ENCODE measurements at places on chromosomes 4 and X.

- peak; percentile 4 for DNase-seq
These were observed 104.4 kb downstream of the RTL5 start for GRCh38 chrX:72027024-72027913.

GRCh38 chr4:185480016-185480732, 8.6 kb upstream of the CCDC110 start:
- no peak for DNase-seq

- DNase-seq = no peak
These were observed 146.1 kb downstream of the NEXMIF start for GRCh38 chrX:74779175-74779574.

- DNase-seq = no peak
These were observed 115.6 kb downstream of the CAMK2D start for GRCh38 chr4:113645771-113646441.

GRCh38 chrX:94722578-94722977, 1048.6 kb downstream of the FAM133A start:
- no peak for DNase-seq

DNA sequence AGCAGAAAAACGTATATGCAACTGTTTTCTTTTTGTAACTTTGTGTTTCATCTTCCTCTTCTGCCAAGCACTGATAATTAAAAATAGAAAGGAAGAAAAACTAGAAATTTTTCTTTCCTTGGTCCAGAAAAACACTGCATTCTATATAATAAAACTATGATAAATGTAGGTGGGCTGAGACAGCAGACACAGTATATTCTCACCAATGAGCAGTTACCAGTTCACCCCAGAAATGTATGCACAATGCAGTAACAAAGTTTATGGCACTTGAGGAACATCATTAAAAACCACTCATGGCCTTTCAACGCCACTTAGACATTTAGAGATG, 79.4 kb downstream of the FAT1 start:
- no peak for DNase-seq

- no peak for DNase-seq
These were observed 228.6 kb upstream of the CTSO start for GRCh38 chr4:156182269-156182668.

- DNase-seq = no peak
These were observed 56.9 kb downstream of the NSG1 start for GRCh38 chr4:4443821-4444220.

DNA sequence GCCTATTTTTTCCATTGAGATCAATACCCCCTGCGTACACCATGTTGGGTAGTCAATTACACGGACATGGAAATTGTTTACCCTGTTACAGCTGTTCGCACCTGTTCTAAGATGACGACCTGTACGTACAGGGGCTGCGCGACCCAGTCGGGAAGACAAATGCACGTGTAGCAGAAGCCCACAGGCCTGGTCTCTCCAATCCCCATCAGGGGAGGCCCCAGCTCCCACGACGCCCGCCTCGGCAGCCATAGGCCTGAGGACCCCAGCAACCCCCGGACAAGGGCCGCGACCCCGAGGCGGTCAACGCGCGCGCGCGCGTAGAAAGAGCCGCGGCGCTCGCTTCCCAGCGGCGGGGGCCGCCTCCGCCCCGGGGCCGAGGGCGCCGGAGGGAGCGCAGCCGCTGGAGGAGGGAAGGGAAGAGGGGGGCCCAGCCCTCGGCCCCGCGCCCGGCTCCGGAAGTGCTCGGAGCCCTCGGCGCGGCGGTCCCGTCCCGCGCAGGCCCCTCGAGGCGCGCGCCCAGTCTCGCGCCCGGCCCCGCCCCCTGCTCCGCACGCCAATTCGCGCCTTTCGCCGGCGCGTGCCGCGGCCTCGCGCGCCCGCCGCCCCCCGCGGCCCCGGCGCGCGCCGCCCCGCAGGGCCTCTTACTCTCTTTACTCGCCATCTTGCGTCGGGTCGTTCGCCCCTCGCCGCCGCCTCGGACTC, 618 bp downstream of the RBBP7 start:
- peak; percentile 45 for DNase-seq

GRCh38 chr4:84235126-84235944, 263.8 kb downstream of the NKX6-1 start:
- no peak for DNase-seq

- DNase-seq = no peak
These were observed 106.0 kb upstream of the SLC4A4 start for GRCh38 chr4:71232846-71233245.

- DNase-seq = no peak
These were observed 1.2 kb downstream of the DMD start for GRCh38 chrX:33210156-33210555.

- DNase-seq = no peak
These were observed 390.6 kb downstream of the GPM6A start for GRCh38 chr4:175421506-175421905.

GRCh38 chr4:71709961-71710360, 73.9 kb downstream of the GC start:
- DNase-seq = no peak

DNA sequence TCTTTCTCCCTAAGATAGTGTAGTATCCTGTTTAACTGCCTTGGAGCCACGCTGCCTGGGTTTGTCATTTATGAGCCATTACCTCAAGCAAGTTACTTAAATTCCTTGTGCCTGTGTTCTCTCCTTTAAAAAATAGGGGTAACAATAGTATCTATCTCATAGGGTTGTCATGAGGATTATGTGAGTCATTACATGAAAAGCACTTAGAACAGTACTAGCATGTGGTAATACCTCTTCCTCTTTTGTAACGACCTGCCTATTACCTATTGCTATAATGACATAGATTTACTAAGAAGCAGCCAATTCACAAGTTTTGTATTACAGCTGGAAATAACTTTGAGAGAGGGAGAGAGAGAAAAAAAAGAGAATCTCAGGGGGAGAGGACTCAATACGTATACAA, 834.7 kb downstream of the RAPGEF2 start:
- DNase-seq = no peak

- no peak for DNase-seq
These were observed 8.4 kb upstream of the ELF4 start for GRCh38 chrX:130118441-130119311.

GRCh38 chr4:77880784-77881183, 18.2 kb downstream of the MRPL1 start:
- no peak for DNase-seq

- no peak for DNase-seq
These were observed 146.4 kb upstream of the DIAPH2 start for GRCh38 chrX:96538104-96538725.

- no peak for DNase-seq
These were observed 29.2 kb downstream of the GRID2 start for GRCh38 chr4:92333016-92333415.

DNA sequence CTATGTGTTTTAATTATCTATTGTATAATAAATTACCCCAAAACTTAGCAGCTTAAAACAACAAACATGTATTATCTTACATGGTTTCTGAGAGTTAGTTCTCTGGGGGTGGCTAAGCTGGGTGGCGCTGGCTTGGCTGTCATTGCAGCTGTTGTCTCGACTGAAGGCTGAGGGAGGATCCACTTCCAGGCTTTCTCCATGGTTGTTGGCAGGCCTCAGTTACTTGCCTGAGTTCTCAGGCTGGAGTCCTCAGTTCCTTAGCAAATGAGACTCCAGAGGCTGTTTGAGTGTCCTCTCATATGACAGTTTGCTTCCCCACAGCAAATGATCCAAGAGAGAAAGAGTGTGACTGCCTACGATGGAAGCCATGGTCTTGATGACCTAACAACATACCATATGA, 23.5 kb upstream of the GALNT7 start:
- no peak for DNase-seq

DNA sequence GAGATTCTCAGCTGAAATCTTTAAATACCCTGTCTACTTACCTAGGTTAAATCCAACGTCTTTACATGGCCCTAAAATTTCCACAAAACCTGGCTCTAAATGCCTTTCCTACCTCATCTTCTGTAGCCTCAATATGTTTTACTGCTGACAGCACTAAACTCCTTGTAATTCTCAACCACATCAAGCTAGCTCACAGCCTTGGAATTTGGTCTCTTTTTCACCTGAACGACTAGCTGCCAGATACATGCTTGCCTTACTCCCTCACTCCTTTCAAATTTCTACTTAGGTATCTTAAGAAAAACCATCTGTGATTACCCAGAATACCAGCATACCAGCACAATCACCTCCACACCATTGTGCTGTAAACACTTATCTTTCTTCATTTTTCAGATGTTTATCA, 635.6 kb upstream of the PCDH10 start:
- no peak for DNase-seq

- no peak for DNase-seq
These were observed 41.9 kb downstream of the COL4A6 start for GRCh38 chrX:108396188-108396891.

GRCh38 chr4:26826721-26827120, 33.9 kb upstream of the STIM2 start:
- DNase-seq = no peak

DNA sequence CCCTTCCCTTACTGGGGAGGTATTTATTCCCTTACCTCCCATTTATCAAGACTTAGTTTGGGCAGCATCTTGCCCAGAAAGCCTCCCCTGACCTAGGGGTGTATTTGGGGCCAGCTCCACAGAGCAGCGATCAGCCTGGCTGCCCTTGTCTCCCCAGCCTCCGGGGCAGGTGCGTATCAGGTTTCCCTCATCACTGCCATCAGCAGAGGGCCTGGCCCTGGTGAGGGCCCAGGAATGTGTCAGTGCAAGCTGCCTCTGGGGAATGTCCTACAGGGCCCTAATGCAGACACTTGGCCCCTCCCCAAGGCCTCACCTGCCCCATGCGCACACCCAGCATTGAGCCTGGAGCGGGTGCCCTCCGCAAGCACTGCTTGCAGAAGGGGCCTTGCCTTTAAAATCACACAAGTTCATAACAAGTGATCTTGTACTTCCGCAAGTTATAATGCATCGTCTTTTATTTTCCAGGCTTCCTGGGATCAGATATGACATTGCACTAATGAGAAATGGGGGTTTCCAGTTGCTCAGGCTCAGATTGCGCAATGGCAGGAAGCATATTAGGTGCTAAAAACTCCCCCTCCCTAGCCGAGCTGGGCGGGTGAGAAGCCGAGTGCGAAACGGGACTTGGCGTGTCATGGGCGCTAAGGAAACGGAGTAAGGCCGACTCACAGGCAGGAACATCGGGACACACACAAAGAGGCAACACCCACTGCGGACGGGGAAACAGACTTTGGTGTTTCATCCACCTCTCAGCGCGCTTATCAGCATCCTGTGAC, 25.4 kb upstream of the AFAP1 start:
- DNase-seq = no peak

DNA sequence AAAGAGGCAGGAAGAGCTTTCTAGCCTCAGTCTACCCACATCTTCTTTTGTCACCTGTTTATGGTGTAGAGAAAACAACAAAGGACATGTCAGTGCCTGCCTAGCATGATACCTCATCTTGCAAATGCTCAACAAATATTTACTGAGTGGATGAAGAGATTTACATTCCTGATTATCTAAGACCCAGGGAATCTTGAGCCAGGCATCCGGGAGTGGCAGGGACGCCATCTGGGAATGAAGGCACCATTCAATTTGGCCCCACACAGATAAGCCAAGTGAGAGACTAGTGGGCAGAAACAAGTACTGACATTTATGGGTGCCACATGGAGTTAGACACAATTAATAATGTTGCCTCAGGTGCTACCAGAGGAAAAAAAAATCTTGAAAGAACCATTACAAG, 36.8 kb upstream of the CASK start:
- no peak for DNase-seq

DNA sequence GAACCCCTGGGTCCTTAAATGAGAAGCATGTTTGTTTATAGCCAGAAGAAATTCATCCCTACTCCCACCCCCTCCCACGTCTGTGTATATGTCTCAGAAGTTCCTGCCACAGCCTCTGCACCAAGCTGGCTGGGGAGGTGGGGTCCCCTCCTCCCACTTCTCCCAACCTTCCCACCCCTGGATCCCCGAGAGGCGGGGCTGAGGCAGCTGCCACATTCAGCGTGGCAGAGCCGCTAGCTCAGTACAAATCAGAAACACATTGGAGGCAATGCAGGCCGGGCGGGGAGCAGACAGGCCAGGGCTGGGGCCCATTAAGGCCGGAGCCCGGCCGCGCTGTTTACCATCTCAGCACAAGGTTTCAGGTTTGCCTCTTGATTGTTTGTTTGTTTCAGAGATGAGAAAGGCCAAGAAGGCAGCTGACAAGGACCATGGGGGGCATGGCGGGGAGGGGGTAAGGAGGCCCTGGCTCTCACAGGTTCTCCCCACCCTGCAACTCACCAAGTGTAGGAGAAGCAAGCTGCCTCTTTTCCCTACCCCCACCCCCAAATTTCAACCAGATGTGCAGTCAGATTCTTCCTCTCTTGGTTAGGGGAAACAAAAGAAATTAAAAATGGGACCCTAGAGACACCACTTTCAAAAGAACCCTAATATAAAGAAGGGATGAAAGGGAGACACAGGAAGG, 22.3 kb downstream of the PJA1 start:
- no peak for DNase-seq

- DNase-seq = no peak
These were observed at the start of gene SHROOM3 for GRCh38 chr4:76434901-76435527. SHROOM3 (plus strand) TSS chr4:76435229; CDS start chr4:76436053, 824 bp downstream.

GRCh38 chrX:133660281-133660680, 245.0 kb upstream of the GPC4 start:
- no peak for DNase-seq

GRCh38 chr4:129261584-129261983, 165.6 kb downstream of the C4orf33 start:
- no peak for DNase-seq

DNA sequence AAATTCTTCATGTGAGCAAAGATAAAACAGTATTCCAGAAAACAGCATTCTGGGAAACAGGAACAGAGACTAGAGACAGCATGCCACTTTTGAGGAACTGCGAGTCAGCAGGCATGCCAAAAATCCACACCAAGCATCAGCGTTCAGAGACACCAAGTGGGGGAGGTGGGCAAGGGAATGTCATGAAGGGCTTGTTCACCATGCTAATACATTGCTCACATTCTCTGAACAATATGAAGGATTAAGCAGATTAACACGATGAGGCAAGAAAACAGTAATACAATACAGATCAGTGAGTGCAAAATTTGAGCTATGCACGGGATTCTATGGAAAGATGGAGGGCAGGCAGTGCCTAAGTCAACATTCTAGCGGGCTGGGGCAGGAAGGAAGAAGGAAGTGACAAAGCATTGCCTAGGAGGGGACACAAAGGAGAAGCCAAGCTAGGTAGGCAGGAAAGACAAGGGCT, 278.3 kb downstream of the FBXW7 start:
- DNase-seq = no peak

GRCh38 chr4:116636917-116637316, 448.5 kb downstream of the TRAM1L1 start:
- DNase-seq = no peak

DNA sequence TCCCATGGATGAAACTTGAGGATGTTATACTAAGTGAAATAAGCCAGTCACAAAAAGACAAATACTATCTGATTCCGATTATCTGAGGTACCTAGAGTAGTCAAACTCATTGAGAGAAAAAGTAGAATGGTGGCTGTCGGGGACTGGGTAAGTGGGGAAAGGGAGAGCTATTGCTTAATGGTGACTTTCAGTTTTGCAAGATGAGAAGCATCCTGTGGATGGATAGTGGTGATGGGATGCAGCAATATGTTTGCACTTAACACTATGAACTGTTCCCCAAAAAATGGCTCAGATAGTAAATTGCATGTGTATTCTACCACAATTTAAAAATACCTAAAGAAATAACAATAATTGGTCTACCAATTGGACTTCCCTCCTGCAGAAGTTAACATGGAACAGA, 181.5 kb downstream of the SHROOM3 start:
- DNase-seq = no peak
